ENCODE measurements at places on chromosomes 1 and 21.

DNA sequence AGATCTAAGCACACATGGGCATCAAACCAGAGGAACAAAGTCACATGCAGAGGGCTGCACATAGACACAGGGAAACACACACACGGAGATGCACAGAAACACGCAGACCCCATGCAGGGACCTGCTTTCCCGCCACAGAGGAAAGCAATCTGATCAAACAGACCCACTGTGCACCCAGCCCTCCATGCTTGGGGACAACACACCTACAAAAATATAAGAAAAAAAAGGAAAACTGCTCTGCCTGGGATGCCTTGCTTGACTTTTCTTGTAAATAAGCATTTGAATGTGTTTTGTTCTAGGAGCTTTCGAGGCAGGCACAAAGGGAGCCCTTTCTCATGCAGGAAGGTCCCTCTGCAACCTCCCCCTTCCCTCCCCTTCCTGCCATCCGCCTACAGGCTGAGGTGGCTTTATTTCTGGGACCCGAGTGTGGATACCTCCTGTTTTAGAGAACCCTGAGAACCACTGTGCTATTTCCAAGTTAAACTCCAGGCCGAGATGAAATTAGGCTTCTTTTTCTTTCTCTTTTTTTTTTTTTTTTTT is 3.5 kb upstream of the ICMT start:
- no peak for DNase-seq

GRCh38 chr1:51061231-51061918 is 40.7 kb upstream of the C1orf185 start:
- DNase-seq = no peak

GRCh38 chr1:223486366-223486765 is 93.2 kb downstream of the CCDC185 start:
- DNase-seq = peak; percentile 29

GRCh38 chr1:203161175-203161574 is 14.5 kb downstream of the MYBPH start:
- no peak for DNase-seq

DNA sequence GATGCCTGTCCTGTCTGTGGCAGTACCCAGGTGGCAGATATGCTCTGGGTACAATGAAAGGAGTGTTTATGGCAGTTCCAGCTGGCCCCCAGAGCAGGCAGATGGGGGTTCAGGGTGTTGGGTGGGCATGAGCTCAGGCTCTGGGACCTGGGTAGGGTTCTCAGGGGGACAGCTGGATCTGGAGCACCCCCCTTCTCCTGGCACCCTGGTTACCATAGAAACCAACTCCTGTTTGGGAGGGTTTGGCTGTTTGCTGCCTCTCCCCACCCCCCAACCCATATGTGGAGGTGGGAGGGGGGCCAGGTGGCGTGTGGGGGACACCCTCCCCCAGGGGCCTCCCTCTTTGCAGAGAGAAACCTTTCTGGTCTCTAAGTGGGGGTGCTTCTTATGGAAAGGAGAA is 7.1 kb downstream of the FOXO6 start:
- no peak for DNase-seq

GRCh38 chr1:173193639-173194038 is 13.5 kb downstream of the TNFSF4 start:
- DNase-seq = no peak

DNA sequence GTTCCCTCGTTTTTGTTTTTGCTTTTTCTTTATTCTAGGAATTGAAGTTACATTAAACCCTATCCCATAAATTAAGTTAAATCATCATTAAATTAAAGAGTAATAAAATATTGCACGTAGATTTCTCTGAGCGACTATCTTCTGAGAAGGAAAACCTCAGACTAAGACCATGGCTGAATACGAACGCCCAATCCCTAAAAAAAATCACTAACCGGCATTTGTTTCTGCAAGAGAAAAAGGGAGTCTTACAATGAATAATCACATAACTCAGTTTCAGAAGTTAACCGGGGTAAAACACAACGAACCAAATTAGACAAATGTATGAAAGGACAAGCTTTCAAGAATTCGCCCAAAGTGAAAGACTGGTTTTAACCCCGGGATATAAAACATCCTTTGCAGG is 1.3 kb downstream of the PIK3R3 start:
- no peak for DNase-seq

DNA sequence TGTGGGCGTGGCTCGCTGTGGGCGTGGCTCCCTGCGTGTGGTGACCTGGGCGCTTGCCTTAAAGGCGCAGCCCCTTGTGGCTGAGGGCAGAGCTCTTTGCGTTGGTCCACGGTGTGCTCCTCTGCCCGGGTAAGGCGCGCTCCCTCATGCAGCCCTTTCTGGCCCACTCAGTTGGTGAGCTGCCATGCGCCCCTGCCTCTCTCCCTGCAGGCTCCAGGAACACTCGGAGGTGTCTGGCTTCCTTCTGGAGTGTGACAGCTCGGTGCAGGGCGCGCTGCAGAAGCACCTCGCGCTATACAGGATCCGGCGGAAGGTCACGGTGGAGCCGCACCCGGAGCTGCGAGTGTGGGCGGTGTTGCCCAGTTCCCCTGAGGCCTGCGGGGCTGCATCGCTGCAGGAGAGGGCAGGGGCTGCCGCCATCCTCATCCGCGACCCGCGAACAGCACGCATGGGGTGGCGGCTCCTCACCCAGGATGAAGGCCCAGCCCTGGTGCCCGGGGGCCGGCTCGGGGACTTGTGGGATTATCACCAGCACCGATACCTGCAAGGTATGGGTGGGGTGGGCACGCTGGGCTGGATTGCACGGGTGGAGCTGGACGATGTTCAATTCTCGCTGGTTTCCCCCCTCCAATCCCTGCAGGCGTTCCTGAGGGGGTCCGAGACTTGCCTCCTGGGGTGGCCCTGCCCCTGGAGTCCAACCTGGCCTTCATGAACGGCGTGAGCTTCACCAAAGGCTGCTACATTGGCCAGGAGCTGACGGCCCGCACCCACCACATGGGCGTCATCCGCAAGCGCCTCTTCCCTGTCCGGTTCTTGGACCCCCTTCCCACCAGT is 9.1 kb downstream of the IBA57 start:
- no peak for DNase-seq

GRCh38 chr21:45747802-45748445 is 104.4 kb downstream of the PCBP3 start:
- no peak for DNase-seq

- no peak for DNase-seq
These were observed 100.7 kb downstream of the BARHL2 start for GRCh38 chr1:90616395-90616794.

DNA sequence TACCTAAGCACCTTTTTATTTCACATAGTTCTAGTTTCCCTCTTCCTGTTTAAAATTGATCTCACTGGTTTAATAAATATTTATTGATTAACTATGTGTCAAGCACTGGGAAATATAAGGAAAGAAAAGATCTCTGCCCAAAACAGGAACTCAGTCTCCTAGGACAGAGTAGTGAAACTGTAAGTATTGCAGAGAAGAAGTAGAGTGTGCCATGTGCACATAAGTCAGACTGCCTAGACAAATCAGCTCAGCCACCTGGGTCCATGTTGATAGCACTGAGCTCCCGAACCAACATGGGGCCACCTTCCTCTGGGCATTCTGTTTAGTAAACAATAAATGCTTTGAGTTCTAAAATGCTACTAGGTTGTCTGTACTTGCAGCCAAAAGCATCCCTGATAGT is 9.8 kb upstream of the SSX2IP start:
- no peak for DNase-seq

GRCh38 chr1:114079596-114080190 is 74.0 kb downstream of the SYT6 start:
- no peak for DNase-seq

DNA sequence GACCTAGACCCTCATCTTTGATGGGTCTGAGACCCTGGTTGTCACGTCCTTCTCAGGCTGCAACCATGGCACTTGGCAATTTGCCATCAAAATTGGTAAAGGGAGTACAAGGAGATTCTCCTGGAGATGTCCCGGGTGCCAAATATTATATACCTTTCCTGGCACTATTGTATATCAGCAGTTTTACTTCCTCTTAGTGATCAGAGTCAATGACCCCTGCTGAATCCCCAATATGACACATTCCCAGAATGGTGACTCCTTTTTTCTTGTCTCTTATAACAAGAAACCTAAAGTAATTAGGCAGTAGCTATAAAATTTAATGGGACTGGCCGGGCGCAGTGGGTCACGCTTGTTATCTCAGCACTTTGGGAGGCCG is 39.6 kb upstream of the CDC42BPA start:
- no peak for DNase-seq

DNA sequence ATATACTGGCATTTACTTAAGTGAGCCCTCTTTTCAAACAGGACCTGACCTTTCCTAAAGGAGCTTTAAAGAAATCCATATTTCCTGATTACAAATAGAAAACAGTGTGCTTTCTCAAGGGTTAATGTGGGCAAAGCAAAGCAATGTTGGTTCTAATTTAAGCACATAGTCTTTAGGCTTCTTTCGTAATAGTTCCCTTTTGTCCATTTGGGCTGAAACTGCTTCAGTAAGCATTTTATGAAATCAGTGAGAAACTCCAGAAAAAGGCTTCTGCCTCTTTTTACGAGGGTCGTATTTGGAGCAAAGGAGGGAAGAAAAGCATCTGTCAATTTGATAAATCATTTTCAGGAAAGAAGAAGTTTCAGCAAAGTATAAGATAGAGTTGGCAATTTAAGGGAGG is 331.2 kb downstream of the KIF26B start:
- no peak for DNase-seq

- no peak for DNase-seq
These were observed 161.8 kb upstream of the B3GALT2 start for GRCh38 chr1:193348091-193348768.

DNA sequence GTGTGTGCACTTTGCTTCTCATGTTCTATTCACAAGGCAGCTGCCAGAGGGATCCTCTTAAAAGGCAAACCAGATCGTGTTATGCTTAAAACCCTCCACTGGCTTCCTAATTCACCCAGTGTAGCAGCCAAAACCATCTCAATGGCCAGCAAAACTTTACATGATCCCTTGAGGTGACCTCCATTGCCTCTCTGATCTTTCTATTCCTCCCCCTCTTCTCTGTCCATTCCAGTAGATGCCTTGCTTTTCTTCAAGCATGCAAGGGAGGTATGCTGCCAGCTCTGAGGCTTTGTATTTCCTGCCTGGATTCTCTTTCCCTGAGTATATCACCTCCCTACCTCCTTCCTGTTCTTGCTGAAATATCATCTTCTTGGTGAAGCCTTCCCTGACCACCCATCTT is 93.2 kb upstream of the KCNK2 start:
- no peak for DNase-seq

DNA sequence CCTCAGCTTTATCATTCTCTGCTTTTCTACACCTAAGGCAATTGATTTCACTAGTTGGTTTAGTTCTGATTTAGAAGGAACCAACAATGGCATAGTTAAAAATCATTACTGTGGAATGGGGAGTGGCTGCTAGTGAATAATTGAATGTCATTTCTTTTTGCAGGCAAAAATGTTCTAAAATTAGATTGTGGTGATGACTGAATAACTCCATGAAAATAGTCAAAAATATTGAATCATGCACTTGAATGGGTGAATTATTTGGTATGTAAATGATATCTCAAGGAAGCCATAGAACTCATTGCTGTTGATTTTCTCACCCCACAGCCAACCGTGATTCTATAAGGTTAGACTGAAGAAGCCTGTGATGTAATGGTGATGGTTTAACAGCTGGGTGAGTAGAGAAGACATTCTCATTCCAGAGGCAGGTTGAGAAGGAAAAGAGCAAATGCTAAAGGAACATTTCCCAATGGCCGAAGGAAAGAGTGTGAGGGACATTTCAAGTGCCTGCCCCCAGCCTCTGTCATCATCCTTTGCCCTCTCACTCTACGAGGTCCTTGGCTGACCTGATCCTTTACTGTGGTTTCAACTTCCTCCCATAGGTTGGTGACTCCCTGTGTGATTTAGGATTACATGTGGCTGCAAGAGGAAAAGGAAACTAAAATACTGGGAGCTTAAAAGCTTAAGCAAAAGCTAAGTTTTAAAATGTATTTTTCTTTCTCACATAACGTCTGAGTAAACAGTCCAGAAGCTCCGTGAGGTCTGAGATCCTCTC is 12.5 kb downstream of the OVAAL start:
- no peak for DNase-seq

- DNase-seq = no peak
These were observed 82.3 kb upstream of the SYT6 start for GRCh38 chr1:114235960-114236359.

DNA sequence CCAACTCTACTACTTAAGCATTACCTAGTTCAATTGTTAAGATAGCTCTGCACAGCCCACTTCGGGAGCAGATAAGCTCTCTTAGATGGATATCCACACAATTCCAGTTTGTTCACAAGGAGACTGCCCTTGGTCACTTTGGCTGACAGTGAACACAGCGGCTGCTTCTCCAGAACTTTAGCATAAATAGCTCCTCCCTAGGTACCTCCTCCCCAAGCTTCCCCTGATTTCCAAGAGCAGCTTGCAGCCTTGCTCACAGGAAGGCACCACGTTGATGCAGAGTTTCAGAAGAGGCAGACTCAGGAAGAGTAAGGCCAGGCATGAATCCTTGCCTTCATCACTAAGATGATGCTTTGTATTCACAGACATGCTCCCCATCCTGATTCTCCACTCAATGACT is 24.7 kb downstream of the TFF3 start:
- no peak for DNase-seq

- DNase-seq = no peak
These were observed 227.2 kb downstream of the OLFM3 start for GRCh38 chr1:101769520-101769919.

- no peak for DNase-seq
These were observed 534.4 kb upstream of the CAMK1G start for GRCh38 chr1:209048941-209049669.

GRCh38 chr1:101728029-101728428 is 268.7 kb downstream of the OLFM3 start:
- DNase-seq = no peak

GRCh38 chr1:206833801-206834200 is 31.6 kb upstream of the IL20 start:
- DNase-seq = no peak

GRCh38 chr1:13896932-13897331 is 196.9 kb downstream of the PRDM2 start:
- DNase-seq = no peak

DNA sequence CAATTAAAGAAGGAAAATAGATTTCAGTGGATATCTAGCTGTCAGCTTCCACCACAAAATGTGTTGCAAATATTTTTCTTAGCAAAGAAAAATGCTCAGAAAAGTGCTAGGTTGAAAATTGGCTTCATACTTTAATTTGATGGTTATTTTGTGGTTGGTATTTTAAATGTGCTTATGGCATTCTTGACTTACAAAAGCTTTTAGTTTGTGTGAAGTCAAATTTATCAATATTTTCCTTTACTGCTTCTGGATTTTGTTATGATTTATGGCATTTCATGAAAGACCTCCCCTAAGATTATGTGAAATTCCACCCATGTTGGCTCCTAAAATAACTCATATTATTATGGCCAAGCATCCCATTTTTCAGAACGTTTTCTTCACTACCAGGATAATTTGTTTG is 51.5 kb downstream of the PSMG1 start:
- DNase-seq = no peak

DNA sequence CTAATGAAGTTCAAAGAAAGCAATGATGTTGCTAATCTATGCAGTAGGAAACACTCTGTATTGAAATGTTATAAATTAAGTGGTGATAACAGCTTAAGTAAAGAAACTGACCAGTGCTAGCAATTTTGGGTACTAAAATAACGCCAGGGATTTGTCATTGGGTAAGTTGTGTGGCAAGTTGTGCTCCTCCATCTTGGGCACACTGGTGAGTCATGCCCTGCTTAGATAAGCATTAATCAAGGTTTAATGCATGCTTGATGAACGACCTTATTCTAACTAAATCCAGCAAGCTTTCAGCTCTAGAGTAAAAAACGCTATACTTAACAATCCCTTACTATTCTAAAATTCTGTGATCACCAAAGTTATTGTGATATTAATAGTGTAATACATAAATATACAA is 25.2 kb downstream of the VAMP4 start:
- DNase-seq = no peak

GRCh38 chr1:25831569-25832196 is 11.9 kb downstream of the MTFR1L start:
- DNase-seq = no peak

All from NCI-H1436 treated with DMSO at 0.1 percent for 48 hours (cell line).